ENCODE measurements at places on chromosomes 3 and 15.

DNA sequence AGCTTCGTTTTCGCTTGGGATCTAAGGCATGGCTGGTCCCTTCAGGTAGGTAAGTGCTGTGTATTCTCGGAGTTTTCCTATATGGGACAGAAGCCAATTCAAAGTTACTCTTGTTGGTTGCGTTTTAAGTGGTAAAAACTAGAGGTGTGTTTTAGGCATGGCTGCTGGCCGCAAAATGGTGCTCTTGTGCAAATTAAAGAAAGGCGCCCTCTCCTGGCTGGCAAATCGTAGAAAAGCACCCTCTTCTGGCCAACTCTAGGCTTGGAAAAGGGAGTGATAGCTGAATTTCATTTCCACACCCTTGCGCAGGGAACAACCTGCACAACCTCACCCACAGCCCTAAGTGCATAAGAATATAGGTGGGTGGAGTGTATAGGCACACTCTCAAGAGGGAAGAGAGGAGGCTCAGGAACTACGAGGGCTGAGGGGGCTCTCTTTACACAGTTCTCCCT is 23.5 kb downstream of the DRD3 start:
- DNase-seq: no peak

- DNase-seq: no peak
Observed at GRCh38 chr3:37586280-37586679, 275.4 kb upstream of the CTDSPL start.

DNA sequence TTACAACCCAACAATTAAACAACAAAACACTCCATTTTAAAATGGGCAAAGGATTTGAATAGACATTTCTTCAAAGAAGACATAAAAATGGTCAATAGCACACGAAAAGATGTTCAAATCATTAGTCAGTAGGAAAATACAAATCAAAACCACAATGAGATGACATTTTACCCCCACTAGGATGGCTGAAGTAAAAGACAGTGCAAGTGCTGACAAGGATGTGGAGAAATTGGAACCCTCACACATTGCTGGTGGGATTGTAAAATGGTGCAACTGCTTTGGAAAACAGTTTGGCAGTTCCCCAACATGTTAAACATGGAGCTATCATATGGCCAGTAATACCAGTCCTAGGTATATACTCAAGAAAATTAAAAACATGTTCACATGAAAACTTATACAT is 11.6 kb downstream of the GALNT15 start:
- DNase-seq: no peak

- DNase-seq: no peak
Observed at GRCh38 chr3:54836871-54837270, 91.0 kb downstream of the LRTM1 start.

DNA sequence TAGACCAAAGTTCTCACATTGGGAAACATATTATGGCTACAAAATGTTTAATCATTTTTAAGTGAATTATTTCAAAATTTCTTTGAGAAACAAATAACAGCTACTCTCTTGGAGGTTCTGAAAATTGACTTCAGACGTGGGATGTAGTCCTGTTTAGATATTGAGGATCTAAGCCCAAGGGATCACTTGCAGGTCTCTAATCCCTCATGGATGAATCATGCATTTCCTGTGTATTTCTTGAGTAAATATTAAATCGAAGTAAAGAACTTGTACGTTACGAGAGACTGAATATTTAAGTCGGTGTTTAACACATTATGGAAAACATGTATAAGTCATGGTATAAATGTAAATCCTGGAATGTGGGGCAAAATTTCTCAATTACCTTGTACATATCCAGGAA is 119.8 kb downstream of the EPHA3 start:
- no peak for DNase-seq

GRCh38 chr3:52002748-52003147 is 7.1 kb upstream of the RPL29 start:
- DNase-seq: no peak

- DNase-seq: no peak
Observed at GRCh38 chr3:172159962-172160538, 120.7 kb downstream of the FNDC3B start.

- no peak for DNase-seq
Observed at GRCh38 chr3:55735976-55736375, 248.9 kb upstream of the WNT5A start.

DNA sequence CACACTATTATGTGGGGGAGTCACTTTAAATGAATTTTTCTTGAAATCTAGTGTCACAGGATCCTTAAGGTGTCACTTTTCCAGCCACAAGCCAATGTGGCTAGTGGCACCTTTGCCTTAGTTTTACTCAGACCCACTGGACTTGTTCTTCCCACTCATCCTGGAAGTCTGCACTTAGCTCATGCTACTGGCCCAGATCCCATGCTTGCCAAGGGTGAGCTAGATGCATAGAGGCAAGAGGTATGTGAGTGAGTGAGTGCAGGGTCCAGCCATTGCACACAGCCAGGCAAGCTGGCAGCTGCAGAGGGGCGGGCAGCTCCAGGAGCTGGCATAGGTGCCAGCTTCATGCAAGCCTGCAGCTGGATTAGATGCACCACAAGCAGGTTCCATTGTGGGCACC is 81.0 kb downstream of the CGGBP1 start:
- DNase-seq: no peak

DNA sequence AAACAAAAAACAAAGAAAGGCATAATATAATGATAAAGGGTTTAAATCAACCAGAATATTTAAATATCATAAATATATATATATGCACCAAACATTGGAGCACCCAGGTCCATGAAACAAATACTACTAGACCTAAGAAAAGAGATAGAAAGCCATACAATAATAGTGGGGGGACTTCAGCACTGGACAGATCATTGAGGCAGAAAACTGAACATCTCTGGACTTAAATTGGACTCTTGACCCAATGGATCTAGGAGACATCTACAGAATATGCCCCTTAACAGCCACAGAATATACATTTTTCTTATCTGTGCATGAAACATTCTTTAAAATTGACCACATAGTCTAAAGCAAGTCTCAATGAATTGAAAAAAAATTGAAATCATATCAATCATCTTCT is 48.7 kb upstream of the CD96 start:
- no peak for DNase-seq

- no peak for DNase-seq
Observed at GRCh38 chr15:37134699-37135131, 34.4 kb upstream of the MEIS2 start.

GRCh38 chr3:41521010-41521655 is 321.8 kb downstream of the CTNNB1 start:
- DNase-seq: no peak

DNA sequence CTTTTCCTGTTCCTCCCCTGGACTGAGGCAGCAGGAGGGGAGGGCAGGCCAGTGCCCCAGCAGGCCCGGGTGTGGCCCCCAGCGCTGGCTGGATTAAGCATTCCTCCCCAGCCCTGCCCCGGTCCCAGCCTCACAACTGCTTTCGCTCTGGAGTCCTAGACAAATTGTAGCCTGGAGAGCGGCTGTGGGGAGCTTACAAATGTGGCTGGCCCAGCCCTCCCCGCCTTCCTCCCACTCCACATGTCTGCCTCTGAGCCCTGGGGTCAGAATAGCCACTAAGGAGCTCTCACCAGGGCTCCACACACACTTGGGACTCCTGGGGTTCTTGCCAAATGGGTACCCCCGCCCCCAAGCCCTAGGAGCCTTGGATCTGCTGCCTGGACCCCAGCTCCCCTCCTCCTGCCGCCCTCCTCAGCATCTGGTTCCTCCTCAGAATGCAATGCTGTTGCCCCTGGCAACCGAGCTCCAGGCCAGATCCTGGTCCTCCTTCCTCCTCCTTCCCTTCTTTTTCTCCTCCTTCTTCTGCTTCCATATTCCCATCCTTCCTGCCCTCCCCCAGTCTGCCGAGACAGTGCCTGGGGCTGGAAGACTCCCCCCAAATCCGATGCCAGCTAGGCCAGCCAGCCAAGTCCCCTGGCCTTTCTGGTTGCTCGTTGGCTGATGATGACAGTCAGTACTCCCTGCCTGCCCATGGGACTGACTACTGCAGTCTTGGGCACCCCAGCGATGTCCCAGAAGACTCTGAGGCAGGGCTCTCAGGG is 91.1 kb downstream of the LINGO1 start:
- DNase-seq: no peak

- DNase-seq: no peak
Observed at GRCh38 chr3:69090021-69090420, 5.3 kb downstream of the ARL6IP5 start.

DNA sequence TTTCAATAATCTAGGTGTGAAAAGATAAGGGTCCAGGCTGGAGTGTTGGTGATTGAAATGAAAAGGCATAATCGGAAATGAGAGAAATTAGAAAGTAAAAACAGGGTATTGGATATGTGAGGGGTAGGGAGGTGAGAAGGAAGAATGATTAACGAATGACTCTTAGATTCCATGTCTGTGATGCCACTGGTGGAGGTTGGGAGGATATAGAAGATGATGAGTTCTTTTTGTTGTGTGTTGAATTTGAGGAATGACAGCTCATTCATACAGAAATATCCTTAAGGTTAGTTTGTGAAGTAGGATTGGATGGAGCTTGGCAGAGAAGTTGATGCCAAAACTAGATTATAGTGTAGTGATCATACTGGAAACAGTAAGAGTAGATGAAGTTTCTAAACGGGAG is 72.2 kb upstream of the CCNL1 start:
- DNase-seq: no peak

DNA sequence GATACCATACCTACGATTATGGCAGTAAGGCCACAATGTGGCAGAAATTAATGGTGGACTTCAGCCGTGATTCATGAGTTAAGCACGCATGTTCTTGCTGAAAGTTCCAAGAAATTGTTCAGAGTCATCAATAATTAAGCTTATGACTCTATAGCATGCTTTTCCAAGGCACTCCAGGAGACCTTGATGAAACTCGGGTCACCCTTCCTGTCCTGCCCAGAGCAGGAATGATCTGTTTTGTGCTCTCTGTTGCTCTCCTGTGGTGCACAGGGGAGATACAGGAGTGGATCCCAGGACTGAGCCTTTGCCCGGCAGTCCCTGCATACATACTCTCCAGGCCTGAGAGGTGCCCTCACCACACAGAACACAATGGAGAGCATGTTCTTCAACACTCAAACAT is 141.6 kb upstream of the SLC2A2 start:
- no peak for DNase-seq

GRCh38 chr15:68268405-68268804 is 9.1 kb upstream of the FEM1B start:
- no peak for DNase-seq

DNA sequence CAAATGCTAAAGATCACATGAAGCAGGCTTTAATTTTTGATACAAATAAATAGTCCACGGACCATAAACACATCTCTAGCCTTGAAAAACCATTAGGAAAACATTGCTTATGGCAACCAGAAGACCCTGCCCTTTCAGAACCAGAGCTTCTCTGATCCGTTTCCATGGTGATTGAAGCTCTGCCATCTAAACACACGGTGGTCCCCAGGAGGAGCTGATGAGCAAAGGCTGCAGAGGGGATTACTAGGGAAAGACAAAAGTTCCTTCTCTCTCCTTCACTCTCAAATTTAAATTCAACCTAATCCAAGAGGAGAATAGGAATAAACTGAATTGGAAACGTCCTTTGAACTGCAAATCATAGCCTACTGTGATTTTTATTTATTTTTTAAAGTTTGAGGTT is 122.0 kb upstream of the ATP10A start:
- DNase-seq: no peak

DNA sequence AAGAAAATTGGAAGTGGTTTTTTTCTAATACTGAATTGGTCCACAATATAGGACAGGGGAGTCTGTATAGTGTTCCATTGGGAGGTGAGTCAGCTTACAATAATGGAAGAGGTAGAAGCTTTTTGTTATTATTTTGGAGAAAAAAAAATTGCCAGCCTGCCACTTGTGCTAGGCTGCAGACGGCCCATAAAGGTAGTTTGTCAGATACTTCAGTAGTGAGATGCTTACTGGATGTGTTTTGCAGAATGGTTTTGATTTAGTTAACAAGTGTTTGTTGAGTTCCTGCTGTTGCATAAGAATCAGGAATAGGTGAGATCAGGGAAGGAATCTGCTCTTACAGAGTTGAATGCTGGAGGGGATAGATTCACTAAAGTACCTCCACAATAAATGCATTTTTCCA is 1.0 kb downstream of the DTWD1 start:
- no peak for DNase-seq

- no peak for DNase-seq
Observed at GRCh38 chr15:87866961-87867360, 389.6 kb downstream of the NTRK3 start.

DNA sequence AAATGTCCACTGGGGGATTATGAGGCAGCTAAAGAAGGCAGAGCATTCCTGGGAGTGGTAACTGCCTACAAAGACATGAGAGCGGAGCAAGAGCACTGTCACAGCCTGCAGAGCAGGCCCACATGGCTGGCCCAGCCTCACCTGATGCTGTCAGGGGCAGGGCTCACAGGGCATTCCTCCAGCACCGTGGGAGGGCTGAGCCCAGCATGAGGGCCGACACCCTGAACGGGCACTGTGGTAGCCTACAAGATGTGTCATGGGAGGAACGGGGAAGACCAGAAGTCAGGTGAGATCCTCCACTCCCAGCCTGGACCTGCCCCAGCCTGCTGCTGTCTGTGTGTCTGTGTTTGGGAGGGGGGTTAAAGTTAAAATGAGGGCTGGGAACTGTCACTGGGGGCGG is 30.1 kb downstream of the CCDC12 start:
- no peak for DNase-seq

GRCh38 chr3:42710323-42711021 is 7.9 kb upstream of the HHATL start:
- no peak for DNase-seq

- DNase-seq: no peak
Observed at GRCh38 chr15:64166102-64166890, 3.5 kb upstream of the PPIB start.

DNA sequence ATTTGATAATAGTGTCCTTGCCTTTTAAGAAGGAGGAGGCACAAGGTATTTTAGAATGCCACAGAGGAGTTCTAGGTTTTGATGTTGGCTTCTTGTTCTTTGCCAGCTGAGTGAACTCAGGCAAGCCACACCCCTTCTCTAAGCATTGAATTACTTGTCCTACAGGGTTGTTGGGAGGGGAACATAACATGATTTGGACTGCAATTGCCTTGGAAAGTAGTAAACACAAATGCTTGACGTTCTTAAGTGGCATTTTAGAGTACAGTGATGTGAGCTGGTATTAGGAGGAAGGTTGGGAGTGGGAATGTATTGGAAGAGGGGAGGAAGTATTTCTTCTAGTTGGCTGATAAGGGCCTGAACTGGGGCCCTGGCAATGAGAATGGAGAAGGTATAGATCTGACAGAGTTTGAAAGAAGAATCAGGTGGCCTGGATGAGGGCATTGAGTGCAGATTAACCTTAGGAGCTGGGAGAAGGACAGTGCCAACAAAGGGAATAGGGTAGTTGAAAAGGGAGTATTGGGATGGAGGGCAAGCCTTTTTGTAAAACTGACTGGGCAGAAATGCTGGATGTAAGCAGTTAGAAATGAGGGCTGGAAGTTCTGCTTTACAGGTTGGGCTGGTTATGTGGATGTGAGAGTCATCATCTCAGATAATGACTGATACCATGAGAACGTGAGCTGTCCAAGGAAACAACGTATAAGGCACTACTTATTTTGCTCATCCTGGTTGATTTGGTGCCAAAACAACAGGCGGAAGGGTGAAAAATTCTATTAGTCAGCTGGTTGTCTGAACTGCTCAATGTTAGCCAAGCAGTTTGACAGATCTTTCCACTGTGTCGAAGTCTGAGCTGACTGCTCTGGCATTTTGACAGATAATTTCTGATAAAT is 16.7 kb downstream of the KAT2B start:
- DNase-seq: peak; percentile 4
